ENCODE measurements at places on chromosomes 16 and 17.

- no peak for DNase-seq
These were observed 4.7 kb upstream of the PRR29 start for GRCh38 chr17:63993368-63993985.

- DNase-seq = no peak
These were observed 16.2 kb downstream of the ITGA3 start for GRCh38 chr17:50072130-50072529.

DNA sequence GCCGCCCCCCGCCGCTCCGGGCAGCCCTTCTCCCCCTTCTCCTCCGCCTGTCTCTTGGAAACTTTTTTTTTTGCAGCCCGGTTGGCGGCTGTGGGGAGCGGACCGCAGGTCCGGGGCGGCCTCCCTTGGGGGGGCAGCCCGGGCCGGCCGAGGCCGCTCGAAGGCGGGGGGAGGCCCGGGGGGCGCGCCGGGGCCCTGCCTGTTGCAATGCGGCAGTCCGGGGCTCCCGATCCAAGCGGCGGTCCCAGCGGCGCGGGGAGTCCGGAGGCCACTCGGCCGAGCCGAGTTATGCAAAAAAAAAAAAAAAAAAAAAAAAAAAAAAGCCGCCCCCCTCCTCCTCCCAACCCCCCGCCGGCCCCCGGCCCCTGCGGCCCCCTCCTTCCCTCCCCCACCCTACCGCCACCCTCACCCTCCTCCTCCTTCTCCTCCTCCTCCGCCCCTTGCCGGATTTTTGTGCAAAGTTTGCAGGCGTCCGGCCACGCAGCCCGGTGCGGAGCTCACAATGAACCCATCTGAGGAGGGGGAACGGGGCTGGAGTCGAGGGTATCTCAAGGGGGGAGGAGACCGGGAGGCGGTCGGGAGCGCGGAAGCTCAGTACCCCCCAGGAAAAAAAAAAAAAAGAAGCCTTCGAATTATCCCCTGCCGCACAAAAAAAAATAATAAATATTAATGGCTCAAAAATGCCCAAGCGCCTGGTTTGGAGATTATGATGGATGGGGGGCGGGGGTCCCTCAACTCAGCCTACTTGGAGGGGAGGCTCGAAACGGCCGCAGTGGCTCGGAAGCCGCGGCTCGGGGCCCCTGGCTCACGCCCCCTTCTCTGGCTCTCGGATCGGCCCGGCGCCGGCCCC, at the start of gene ZNF423:
TSS of gene ZNF423 (minus strand) at position 291 of the 850 bp plus-strand sequence. CDS start 338 bp downstream, outside the sequence.
- no peak for DNase-seq

GRCh38 chr17:15492791-15493692, 25.6 kb upstream of the CDRT4 start:
- DNase-seq = no peak

- DNase-seq = peak; percentile 13
These were observed 35.8 kb upstream of the BCAS3 start for GRCh38 chr17:60641810-60642220.

DNA sequence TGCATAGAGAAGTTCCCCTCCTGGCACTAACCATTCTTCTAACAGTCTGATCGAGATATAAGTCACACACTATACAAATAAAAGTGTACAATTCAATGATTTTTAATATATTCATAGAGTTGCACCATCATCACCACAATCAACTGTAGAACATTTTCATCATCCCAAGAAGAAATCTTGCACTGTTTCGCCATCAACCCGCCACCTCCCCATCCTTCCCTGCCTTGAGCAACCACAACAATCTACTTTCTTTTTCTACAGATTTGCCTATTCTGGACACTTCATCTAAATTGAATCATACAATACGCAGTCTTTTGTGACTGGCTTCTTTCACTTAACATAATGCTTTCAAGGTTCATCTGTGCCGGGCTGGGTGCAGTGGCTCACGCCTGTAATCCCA, 33.0 kb upstream of the GUCY2D start:
- no peak for DNase-seq

GRCh38 chr16:66842765-66843164, 1.4 kb upstream of the CA7 start:
- no peak for DNase-seq

DNA sequence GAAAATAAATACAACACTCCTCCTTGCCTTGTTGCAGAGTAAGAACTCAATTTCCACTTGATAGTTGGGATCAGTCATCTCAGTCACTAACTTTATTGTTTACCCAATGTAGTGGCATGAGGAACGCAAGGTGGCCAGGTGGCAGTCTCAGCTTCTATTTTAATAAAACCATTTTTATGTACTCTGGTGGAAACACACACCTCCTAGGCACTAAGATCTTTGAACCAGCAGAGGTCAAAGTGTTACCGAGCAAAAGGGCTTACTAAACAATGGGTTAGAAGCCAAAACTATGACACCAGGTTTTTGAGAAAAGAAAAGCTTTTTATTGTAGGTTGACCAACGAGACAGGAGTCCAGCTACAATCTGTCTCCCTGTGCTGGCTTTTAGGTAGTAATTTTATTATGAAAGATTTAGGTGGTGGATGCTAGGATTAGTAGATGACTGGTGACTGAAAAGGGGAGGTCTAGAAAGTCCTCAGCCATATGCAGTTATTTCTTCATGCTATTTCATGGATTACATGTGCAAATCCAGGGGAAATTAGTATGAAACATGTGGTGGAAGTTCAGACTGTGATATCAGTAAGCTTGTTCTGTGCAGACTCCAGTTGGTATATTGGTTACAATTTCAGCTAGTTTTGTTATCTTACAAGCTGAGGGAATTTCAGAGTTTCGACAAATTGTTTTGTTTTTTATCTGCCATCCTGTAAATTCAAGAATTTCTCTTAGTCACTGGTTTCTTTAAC, 122.3 kb downstream of the PCTP start:
- DNase-seq = no peak

DNA sequence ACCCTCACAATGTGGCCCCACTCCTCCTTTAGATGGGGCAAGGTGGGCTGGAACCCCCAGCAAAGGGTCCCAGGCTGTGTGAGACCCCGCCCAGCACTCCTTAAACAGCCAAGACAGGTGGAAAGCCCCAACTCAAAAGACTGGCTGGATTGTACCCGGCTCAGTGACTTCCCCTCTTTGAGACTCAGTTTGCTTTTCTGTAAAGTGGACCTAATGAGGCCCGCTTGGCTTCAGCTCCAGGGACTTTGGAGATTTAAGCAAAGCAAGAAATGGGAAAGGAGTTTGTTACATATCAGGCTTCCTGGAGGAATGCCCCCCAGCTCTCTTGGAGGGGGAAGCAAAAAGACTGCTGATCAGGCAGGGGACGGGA, 39.3 kb downstream of the SNX20 start:
- DNase-seq = no peak

DNA sequence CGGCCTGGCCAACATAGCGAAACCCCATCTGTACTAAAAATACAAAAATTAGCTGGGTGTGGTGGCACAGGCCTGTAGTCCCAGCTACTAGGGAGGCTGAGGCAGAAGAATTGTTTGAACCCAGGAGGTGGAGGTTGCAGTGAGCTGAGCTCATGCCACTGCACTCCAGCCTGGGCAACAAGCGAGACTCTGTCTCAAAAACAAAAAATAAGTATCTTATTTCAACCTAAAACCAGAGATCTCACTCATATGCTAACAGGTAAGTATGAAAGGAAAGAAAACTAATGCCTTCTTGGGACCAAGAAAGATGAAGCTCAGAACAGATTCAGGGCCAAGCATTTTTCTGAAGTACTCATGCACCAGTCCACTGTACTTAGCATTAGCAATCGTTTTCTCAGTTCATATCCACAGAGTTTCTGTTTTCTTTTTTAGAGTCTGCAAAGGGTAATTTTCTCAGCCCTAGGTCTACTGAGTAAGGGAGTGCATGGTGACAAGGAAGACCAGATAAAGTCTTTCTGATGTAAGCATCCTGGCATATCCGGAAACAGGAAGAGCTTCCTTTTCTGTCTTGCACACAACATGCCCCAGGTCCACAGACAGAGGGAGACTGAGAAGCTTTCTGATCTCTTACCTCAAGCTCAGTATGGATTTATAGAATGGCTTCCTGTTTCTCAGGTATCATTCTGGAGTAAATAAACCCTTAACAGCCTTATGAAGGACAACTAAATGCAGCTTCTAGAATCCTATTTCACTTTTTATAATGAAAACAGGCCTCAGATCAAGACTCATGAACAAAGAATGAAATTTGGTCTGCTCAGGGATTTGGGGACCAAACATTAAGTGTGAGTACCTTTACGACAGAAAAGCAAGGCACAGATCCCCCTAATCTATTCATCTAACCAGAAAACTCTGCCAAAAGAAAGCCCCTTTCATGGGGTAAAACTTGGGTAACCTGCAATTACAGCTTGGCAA, 38.7 kb upstream of the FOXJ1 start:
- DNase-seq = no peak

GRCh38 chr17:81218991-81219390, 3.8 kb downstream of the CEP131 start:
- no peak for DNase-seq

- DNase-seq = no peak
These were observed 22.2 kb upstream of the NFATC3 start for GRCh38 chr16:68062910-68063393.

- DNase-seq = no peak
These were observed 23.8 kb downstream of the OSBPL7 start for GRCh38 chr17:47797797-47798196.

DNA sequence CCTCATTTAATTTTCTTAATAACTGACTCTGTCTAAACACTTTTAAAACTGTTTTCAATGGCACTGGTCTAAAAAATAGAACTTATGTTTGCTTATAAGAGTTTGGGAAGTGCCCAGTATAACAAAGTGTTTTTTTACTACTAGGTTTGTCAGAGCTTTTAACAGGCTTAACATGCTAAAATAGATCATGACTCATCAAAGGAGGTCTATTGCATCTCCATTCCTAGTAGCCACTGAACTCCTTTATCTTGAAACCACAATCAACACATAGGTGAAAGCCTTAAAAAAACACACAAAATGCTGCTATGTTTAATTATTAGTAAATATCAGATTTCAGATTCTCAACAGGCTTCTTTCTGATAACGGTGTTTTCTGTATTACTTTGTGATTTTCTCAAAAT, 196.4 kb upstream of the KIF2B start:
- no peak for DNase-seq

- DNase-seq = no peak
These were observed 64.3 kb downstream of the PIGL start for GRCh38 chr17:16281351-16281750.

- no peak for DNase-seq
These were observed 205.2 kb downstream of the STX8 start for GRCh38 chr17:9370467-9370866.

DNA sequence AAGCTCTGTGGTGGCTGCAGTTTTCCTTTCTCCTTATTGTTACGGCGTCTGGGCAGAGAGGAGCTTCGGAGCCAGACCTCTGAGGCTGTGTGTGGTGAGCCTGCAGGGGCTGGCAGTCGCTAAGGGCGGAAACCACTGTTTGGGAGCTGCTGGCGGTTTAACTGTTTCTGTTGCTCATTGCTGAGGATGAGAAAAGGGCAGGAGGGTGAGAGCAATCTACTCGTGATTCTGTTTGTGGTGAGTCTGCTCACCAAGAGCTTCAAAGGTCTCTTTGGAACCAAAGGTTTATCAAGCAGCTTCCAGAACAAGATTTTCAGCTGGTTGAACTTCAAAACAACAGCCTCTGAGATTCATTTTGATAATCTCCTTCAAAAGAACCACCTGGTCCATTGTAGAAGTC, 143.9 kb downstream of the ANKFN1 start:
- no peak for DNase-seq

GRCh38 chr17:57864273-57864672, 14.4 kb upstream of the MRPS23 start:
- no peak for DNase-seq

- DNase-seq = no peak
These were observed 558 bp downstream of the HSD3B7 start for GRCh38 chr16:30985401-30986128.

DNA sequence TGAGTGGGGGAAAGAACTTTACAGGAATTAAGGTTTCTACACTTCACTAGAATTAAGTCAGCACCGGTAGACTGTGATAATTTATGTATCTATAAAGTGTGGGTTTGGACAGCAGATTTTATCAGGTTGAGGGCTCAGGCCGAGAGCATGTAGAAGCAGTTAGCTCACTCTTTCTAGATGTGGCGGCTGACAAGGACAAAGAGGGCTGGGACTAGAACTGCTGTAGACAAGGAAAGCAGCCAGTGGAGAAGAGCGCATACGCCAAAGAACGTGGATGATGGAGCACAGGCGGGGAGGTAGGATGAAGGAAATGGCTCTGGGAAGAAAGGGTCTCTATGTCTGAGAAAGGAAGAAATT, 504 bp upstream of the GOSR1 start:
- no peak for DNase-seq

GRCh38 chr17:58666858-58667267, 25.0 kb downstream of the TEX14 start:
- DNase-seq = no peak

DNA sequence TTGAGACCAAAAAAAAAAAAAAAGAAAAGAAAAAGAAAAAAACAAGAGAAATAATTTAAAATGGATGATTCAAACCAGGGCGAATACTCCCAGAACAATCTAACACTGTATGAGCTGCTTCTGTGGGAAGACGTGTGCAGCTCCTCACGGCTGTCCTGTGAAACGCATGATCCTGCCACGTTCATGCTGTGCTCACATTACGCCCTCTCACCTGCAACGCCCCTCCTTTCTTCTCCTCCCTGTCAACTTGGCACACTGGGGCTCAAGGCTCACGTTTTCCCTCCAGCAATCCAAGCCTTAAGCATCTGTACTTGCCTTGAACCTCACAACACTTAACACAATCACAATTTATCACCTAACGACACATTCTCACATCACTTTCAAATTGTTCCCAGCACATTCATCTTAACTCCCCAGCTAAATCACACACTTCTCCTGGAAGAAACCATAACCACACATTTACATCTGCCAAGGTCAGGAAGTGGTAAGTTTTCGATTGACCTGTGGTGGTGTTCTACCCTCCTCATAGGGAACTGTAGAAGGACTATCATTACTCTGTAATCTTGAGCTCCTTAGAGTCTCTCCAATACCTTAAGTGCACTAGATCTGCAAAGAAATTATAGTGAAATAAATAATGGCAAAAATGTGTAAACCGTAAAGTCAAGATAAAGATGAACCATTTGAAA, 29.1 kb downstream of the MBTPS1 start:
- DNase-seq = no peak

DNA sequence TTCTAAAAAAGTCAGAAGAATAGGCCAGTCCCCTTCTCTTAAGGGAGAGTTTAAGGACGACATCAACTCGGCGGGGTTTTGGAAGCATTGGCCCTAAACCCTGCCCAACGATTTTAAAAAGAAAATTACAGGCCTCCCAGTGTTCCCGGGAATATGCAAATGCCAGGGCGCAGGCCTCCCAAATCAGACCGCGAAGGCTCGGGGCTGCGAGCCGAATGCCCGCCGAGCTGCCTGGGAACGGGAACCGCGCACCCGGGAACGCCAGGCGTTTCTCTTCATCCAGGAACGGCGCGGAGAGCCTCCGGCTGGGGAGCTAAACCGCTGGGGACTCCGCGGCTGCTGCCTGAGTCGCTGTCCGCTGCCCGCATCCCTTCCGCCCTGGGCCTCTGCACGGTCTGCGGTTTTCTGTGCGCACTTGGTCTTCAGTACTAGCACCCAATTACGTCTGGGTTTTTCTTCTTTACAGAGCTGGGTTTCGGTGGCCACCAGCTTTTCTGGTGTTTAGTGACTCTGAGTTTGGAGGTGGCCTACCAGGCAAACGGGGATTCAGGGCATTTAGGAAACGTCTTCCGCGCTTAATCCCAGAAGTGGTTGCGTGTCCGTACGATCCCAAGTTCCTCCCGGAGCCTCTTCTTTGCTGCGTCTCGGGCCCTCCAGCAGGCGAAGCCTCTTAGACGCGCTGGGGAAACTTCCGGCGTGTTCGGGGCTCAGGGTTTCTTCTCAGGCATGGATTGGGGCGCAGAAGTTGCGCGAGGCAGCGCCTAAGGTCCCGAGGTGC, 5.7 kb downstream of the IRX5 start:
- no peak for DNase-seq

GRCh38 chr17:59791603-59792457, 84.4 kb downstream of the VMP1 start:
- DNase-seq = no peak
